Fibroblast of upper back skin (primary cell): ENCODE measurements at places on chromosomes 7 and 10.

DNA sequence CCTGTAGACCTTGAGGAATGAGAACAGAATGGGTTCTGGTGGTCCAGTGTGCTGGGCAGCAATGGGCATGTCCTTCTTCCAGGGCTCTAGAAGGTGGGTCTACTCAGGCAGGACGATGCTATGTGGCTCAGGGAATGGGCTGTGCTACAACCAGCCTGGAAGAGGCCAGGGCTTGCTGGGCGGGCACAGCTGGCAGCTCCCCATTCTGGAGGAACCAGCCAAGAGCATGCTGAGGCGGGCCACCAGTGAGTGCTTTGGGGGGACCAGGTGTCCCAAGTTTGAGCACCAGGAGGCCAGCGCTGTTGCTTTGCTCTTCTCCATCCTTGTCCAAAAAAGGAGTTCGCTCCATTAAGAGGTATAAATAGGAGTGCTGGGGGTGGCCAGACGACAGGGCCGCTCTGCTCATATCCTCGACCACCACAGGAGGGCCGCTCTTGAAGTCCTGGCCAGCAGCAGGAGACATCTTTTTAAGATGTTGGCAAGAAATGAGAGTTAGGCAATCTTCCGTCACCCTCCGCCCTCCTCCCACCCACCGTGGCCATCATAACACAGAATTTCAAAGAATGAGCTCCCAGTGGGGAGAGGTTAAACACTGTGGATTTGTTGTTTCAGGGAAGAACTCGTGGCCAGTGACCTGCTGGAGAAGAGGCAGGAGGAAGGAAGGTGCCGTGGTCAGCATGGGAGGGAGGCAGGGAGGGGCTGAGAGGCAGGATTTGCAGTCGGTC is 141.3 kb downstream of the GRK5 start:
- peak; percentile 35 for DNase-seq

- DNase-seq, result no peak
Measured at GRCh38 chr10:43013065-43013464, 63.8 kb upstream of the RET start.

DNA sequence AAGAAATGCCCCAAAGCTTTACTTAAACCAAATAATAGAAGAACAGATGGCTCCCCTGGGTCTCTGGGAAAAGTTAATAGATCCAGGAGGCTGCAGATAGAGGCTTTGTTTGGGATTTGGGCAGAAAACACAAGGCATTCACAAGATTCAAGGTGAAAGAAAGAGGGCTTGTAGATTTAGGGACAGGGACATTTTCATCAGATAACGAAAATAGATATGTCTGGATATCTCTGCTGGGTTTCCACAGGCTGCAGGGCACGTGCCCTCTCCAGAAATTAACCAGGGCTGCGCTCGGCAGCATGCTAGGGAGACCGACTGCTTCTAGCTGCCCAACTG is 14.9 kb downstream of the CARD11 start:
- DNase-seq, result no peak

DNA sequence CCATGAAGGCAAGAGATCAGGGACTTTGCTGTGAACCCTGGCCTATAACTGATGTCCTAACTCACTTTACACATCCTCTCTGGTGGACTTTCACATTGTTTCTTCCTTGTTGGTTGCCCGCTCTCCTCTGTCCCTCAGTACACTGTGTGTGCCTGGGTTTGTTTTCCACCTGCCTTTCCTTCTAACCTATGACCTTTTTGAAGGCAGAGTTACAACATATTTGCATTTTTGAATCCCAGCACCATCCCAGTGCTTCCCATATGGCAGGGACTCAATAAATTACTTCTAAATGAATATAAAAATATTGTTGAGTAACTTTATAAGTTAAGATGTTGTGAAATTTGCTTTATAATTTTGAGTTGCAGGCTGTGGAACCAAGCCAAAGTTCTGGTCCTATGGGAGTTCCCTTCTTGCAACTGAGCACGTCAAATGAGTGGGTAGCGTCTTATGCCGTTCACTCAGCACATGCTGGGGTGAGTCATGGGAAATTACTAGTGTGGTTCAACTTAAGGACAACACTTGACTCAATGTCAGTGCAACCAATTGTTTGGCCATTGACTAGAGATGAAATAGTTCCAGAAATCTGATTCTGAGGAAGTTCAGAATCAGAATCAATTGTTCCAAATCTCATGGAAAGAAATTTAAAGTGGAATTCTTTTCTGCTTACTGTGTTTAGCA is 250.9 kb downstream of the TWIST1 start:
- peak; percentile 99 for DNase-seq

GRCh38 chr10:1462994-1463633 is 274.2 kb downstream of the ADARB2 start:
- DNase-seq, result no peak

- DNase-seq, result no peak
Measured at GRCh38 chr7:151905766-151906165, 28.9 kb upstream of the PRKAG2 start.
